Effector memory CD4-positive, alpha-beta T cell (primary cell): ENCODE measurements at places on chromosomes 4 and X.

DNA sequence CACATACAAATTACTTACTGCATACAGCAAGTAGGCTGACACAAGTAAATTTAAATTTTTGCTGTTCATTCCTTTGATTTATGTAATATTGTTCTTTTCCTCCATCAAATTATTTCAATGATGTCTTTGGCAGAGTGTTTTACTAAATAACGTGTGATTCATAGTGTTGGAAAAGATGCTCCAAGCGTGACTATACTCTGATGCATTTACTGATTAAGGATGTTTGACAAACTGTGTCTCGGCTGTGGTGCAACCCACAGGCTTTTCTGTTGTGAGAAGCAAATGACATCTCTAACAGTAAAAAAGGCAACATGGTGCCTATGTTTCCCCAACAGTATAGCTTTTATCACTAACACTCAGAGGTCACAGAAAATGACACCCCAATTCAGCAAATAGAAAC, 540.9 kb downstream of the PPP4R3C start:
- no peak for DNase-seq

GRCh38 chr4:177263818-177264217, 45.9 kb upstream of the NEIL3 start:
- DNase-seq, result no peak

DNA sequence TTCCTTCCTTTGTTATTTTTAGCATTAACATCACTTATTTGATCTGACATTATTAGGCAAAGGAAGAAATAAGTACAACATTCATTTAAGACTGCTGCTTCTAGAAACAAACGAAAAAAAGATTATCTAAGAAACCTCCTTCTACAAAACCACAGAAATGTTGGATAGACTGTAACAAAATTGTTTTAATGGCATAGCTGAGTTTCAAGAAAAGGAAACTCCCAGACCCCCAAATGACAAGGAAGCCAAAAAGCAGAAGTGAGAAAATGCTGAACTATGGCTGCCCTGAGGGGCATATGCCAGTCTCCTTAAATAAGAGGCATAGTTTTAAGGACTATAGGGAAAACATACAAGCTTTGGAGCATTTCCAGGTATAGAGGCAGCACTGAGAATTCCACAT, 1431.6 kb upstream of the TENM3 start:
- no peak for DNase-seq

- no peak for DNase-seq
Measured at GRCh38 chr4:137471461-137471860, 60.8 kb downstream of the PCDH18 start.

- DNase-seq, result peak; percentile 23
Measured at GRCh38 chr4:152063621-152064240, 302.9 kb upstream of the GATB start.

DNA sequence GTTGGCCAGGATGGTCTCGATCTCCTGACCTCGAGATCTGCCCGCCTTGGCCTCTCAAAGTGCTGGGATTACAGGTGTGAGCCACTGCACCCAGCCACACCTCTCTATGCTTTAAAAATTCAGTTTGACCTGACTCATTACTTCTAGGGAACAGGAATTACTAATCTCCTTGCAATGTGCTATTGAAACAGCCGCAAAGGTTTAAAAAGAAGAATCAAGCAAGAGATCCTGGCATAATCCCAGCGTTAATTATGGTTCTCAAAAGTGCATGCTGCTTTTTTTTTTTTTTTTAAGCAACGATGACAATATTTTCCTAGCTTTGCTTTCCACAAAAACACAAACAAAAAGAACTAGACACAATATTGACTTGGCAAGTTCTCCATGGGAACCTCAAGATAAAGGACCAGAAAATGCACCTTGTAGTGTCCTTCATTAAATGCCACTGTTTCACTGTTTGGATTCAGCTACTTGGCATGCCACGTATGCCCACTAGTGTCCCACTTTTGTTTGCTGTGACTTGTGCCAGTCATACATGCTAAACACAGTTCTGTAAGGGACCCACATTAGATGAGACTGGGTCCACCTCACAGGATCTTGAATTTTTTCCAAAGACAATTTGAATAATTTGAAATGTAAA, 112.6 kb upstream of the PPARGC1A start:
- no peak for DNase-seq

DNA sequence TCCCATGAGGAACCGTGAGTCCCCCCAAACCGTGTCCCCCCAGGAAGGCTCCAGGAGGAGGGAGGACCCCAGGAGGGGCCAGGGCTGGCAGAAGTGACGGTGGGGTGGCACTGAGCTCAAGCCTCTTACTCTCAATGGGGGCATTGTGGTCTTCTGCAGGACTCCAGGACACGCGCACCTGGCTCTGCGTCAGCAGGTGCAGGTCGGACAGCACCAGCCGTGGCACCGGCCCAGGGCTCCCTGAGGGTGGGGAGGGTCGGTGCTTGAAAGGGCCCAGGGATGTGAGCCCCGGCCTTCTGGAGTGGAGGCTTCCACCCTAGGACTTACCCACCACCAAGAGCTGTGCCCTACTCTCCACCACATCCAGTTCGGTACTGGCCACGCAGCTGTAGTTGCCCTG, 18.3 kb downstream of the L1CAM start:
- no peak for DNase-seq

DNA sequence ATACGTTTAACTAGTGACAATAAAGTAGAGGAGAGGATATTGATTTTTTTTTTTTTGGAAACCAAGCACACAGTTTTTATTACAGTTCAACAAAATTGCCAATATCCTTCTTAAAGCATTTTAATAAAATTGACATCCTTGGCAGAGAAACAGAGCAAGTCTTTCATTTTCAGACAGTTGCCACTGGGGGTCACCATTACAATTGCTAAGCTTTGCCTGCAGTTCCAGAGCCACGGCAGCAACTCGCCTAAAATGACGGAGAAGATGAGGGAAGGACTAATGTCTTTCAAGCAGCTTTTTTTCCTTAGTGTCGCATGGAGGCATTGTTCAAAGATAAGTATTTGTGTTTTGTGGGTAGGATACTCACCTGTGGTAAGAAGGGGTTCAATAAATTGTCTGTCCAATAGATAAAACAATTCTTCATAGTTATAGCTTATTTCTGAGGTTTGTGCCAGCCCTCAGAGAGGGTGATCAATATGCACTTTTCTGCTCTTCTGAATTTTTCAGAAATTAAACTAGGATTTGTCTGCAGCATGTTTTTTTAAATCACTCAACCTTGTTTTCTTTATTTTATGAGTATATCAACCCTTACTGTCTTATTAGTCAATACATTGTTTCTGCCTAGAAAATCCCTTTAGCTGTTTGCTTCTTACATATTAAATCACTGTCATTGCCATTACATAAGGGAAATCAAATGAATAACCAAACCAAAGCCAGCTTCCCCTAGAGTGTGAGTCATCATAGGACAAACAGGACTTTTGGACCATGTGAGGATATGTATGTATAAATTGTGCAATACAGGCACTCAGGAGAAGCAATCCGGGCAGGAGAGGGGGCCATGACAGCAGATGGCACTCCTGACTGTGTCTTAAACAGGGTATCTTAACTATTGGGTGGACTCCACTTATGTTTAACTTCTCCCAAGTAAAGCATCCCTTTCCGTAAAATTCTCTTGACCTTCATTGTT, 508.1 kb upstream of the ARX start:
- DNase-seq, result no peak

GRCh38 chr4:26206339-26206738, 114.5 kb upstream of the RBPJ start:
- no peak for DNase-seq

DNA sequence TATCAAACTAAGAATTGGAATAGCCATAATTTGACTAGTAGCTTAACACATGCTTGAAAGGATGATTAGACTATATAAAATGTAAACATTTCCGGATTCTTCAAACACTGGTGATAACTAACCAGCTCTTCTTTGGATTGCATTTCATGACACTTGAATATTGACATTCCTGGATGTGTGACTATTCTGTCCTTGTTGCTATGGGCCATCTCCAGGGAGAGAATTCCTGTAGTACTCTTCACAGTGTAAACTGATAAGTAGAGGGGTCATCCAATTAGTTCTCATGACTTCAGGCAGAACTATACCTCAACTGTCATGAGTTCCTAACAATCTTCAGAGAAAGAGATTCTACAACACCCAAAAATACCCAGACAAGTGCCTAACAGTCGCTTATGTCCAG, 1026.7 kb upstream of the TENM3 start:
- no peak for DNase-seq

DNA sequence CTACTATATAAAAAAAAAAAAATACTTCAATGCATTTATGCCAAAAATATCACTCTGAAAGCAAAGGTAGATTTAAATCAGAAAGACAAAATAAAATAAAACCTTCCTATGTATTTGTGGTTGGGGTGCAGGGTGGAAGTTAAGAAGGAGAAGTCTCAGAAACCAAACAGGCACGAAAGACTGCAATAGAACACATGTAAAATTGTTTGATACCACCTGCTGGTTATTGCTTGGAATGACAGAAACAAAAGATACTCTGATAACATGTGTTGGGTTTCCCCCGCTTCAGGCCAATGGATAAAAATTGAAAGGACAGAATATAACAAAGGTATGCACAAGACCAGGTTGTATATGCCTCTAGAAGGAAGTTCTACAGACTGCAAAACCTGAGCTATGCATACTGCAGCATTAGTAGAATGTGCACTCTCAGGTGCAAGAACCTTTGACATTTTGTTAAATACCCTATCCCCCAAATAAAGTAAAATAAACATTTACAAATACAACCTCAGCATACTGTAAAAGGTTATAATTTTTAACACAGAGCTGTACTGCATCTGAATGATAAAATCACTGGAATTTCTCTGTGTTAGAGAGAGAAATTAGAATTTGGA, 118.8 kb downstream of the GABRA2 start:
- no peak for DNase-seq

- DNase-seq, result no peak
Measured at GRCh38 chr4:168908851-168909273, 101.2 kb downstream of the CBR4 start.

DNA sequence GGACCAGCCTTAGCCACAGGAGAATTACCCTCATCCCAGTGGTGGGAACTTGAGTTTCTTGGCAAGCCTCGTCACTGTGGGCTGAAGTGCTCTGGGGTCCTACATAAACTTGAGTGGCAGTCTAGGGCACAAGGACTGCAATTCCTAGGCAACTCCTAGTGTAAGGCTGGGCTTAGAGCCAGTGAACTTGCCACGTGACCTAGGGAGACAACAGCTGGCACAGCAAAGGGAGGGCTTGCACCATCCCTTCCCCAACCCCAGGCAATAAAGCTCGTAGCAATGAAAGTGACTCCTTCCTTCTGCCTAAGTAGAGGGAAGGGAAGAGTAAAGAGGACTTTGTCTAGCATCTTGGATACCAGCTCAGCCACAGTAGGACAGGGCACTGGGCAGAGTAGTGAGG, 81.8 kb downstream of the TEX11 start:
- DNase-seq, result no peak

DNA sequence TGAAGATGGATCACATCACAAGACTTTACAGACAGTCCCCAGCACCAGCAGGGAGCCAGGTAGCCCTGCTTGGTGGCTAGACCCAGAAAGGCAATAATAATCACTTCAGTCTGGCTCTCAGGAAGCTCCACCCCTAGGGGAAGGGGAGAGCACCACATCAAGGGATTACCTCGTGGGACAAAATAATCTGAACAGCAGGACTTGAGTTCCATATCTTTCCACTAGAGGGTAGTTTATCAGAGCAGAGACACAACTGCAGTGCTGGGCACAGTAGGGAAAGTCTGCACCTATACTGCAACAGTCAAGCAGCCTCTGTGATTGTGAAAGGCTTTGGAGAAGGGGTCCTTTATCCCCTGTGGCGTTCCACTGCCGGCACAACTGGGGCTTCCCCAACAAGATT, 547.0 kb upstream of the POU3F4 start:
- no peak for DNase-seq

DNA sequence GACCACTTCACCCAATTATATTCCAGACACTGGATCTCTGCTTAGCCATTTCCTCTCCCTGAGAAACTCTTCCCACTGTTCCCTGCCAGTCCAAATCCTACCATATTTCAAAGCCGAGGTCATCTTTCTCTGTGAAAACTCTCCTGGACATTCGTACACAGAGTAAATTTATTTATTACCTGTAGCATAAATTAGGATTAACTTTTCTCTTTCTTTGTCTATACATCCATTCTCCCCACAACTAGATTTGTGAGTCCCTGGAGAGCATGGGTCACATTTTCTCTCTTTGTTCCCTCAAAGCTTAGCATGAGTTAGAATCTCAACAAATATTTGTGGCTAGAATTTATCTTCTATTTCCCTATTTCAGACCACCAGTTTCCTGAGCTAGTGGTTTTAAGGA, 27.8 kb upstream of the SMIM10 start:
- no peak for DNase-seq

DNA sequence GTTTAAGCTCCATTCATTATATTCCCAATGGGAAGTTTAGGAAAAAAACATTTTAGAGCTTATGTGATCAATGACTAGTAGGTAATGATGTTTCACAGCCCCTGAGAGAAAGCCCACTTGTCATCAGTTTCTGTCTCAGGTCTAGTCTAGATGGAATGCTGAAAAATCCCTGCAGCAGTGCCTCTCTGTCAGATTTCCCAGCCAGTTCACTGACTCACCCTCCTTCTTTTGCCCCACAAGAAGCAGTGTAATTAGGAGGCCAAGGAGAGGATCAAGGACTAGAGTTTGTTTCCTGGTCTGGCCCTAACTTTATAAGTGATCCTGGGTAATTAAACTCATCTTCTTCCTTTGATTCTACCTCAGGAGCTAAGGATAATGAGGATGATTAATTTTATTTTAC, 118.7 kb upstream of the ANXA3 start:
- DNase-seq, result no peak

- DNase-seq, result no peak
Measured at GRCh38 chrX:53374222-53374820, 48.1 kb downstream of the SMC1A start.

- no peak for DNase-seq
Measured at GRCh38 chr4:79980448-79980847, 92.6 kb downstream of the ANTXR2 start.

- no peak for DNase-seq
Measured at GRCh38 chrX:137342969-137343368, 223.0 kb upstream of the ZIC3 start.

DNA sequence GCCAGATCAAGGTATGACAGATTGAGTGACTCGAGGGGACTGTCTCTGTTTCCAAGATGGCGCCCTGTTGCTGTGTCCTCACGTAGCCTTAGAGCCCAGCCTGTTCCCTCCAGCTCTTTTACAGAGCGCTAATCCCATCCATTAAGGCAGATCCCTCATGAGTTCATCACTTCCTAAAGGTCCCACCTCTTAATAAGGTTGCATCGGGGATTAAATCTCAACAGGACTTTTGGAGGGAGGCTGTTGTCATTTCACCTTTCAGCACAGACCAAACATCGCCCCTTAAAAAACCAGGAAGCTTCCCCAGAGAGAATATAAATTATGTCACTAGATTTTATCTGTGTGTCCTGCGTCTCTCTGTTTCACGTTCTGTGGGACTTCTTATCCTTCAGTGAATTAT, 32.6 kb upstream of the DHRSX start:
- no peak for DNase-seq

- no peak for DNase-seq
Measured at GRCh38 chrX:20347481-20347880, 80.8 kb upstream of the RPS6KA3 start.

DNA sequence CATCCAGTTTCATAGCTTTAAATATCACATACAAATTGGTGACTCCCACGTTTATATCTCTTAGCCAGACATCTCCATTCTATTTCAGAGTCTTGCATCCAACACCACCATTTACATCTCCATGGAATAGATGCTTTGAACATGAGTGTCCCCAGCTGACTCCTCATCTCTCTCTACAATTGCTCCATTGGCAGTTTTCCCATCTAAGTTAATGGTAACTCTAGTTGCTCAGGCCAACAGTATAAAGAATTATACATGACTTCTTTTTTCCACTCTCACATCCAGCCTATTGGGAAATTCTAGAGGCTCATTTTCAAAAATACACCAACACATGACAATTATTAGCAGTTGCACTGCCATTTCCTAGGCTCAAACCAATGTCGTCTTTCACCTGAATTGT, 388.2 kb downstream of the STIM2 start:
- DNase-seq, result no peak
